ENCODE measurements at places on chromosomes 7 and 10.

GRCh38 chr7:50667789-50668226, 102.6 kb upstream of the DDC start:
- DNase-seq, result peak; percentile 31

DNA sequence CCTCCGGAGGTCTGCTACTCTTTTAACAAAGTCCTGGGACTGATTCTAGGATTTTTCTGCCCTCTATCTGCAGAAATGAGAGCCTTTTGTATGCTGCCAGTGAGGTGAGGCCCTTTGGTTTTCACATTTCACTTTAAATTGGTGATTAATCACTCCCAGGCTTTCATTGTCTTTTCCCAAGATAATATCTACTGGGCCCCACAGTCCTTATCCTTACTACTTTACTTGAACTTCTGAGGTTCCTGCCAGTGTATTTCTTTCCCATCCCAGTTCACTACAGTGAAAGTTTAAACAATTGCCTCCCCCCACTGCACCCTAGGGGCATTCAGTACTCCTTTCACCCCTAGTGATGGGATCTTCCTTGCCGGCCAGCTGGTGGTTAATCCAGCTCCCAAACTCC, 127.4 kb upstream of the INHBA start:
- no peak for DNase-seq

GRCh38 chr7:101729241-101729883, 88.1 kb upstream of the CUX1 start:
- DNase-seq, result peak; percentile 97

DNA sequence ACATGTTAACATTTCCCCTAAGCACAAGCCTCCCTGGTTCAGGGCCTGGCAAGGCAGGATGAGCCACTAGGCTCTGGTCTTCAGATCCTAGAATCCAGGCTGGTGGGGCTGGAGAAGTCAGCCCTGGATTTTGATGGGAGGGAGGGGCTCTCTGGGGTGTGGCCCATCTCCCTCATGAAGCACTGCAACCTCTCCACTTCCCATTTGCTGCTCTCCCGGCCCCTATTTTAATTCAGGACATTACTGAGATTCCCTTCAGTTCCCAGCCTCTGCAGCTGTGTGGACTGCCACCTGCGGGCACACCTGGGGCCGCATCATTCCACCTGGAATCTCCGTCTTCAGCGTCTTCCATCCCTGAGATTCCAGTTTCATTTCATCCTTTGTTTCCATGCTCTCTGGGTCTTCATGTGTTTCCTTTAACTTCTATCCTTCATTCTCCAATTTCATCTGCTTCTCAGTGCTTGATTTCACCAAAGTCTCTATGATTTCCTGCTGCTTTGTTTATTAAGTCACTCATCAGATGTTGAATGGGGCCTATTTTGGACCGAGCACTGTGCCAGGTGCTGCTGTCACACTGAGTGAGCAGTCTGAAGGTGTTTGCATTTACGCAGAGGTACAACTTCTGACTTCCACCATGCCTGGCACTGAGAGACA, 253.6 kb downstream of the WDR37 start:
- no peak for DNase-seq

- no peak for DNase-seq
Observed at GRCh38 chr7:30771880-30772425, 736 bp downstream of the MINDY4 start.

- peak; percentile 72 for DNase-seq
Observed at GRCh38 chr7:137081321-137082093, 213.1 kb downstream of the CHRM2 start.

GRCh38 chr7:28168393-28169158, 12.0 kb downstream of the JAZF1 start:
- no peak for DNase-seq

DNA sequence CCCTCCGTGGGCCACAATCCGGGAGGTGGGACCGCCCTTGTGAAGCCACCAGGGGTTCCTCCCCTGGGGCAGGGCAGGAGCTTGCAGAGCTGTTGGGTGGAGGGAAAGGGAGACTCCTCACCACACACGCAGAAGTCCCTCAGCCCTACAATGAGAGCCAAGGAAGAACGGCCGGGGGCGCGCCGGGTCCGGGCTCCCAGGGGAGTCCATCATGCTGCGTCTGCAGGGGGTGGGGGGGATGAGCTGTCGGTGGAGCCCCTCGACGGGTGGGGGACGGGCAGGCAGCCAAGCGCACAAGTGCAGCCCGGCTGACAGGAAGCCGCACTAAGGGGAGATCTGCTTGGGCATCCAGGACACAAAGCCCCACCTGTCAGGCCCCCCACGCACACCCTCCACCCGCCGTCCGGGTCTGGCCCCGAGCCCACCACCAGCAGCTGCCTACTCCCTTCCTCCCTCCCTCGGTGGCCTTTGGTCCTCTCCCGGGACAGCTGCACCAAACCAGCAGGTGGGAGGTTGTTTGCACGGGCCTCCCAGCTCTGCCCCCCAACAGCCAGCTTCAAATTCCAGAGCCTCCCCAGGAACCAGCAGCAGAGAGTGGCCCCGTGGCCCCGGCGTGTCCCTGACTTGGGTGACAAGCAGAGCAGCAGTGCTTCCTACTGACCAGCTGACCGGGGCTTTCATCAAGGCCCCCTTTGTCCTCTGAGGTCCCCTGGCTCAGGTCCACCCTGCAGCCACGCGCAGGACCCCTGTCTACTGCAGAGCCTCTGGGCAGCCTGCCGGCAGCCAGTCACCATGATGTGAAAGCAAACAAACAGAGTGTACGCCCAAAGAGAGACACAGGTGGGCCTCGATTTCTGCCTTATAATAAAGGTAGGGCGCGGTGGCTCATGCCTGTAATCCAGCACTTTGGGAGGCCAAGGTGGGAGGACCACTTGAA, 50.3 kb downstream of the HIP1 start:
- DNase-seq, result no peak

DNA sequence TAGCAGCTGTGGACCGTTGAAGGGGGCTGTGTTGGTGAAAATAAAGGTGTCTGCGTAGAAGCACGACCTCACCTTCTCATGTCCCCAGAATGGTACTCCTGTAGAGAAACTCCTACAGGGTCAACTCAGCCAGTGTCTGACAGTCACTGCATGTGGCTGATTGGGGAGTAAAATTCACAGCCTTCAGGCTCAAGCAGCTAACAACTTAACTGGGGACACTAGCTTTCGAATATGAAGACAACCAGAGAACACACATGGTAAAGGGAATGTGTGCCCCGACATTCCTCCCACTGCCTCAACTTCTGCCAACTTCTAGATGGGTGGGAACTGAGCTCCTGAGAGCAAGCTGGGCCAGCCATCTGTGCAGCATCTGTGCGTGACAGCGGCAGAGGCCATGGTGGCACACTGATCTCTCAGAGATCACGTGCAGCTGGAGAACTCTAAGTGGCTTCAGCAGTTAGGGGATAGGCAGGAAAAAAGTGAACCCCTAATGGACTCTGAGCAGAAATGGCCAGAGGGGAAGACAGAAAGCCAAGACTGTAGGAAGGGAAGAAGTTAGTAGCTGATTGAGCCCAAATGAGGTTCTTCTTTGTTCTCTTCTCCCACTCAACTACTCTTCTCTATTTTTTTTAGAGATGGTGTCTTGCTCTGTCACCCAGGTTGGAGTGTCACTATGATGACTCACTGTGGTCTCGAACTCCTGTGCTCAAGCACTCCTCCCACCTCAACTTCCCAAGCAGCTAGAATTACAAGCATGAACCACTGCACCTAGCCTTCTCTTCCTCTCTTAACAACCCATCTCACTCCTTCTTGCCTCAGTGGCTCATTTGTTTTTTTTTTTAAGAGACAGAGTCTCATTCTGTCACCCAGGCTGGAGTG, 280.8 kb downstream of the ZEB1 start:
- DNase-seq, result no peak

DNA sequence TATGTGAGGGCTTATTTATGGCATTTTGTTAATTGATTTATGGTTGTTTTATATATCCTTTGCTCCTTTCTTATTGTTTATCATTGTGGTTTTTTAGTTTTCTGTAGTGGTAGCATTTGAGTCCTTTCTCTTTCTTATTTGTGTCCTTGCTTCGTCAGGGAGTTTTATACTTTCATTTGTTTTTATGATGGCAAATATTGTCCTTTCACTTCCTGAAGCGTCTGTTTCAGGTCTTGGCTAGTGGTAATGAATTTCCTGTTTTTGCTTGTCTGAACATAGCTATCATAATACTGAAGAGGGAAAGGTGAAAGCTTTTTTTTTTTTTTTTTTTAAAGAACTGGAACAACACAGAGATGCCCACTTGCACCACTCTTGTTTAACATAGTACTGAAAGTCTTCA, 228.2 kb downstream of the ATRNL1 start:
- DNase-seq, result no peak

GRCh38 chr10:73810735-73811465, 498 bp downstream of the NDST2 start:
- peak; percentile 38 for DNase-seq
